ENCODE measurements at places on chromosomes 7 and 10. TPM values are rescaled to one million over a fixed set of nuclear protein-coding genes. Genes with fewer than 3 reads are reported as not detected.

PCLO gene
- total RNA-seq = 0.11 TPM

DNA sequence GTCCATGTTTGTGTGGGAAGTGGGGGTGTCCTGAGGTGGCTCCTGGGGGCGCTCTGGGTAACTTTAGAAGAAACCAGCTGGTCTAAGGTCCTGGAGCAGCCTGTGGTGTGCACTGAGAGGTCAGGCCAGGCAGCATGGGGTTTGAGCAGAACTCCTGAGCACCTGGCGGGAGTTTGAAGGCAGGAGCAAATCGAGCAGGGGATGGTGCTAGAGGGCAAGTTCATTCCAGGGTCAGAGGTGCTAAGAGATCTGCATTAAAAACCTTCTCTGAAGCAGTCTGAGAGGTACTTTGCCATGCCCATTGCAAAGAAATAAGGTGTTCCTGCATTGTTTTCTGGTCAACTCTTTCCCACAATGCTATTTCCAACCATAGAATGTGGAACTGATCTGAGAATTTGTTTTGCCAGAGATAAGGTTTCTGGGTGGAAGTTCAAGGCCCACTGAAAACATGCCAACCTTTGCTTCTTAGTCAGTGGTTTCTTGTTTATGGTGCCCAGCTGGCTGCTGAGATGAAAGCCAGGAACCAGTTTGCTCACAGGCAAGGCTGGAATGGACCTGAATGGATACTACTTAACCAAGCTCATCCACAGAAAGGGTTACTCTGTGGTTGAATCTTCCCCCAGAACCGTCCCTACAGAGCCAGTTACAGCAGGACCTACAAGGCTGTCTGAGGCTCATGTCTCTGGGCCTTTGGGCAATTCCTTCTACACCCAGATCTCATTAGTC lies 136.3 kb upstream of the TMEM72 start:
- DNase-seq = no peak

DNA sequence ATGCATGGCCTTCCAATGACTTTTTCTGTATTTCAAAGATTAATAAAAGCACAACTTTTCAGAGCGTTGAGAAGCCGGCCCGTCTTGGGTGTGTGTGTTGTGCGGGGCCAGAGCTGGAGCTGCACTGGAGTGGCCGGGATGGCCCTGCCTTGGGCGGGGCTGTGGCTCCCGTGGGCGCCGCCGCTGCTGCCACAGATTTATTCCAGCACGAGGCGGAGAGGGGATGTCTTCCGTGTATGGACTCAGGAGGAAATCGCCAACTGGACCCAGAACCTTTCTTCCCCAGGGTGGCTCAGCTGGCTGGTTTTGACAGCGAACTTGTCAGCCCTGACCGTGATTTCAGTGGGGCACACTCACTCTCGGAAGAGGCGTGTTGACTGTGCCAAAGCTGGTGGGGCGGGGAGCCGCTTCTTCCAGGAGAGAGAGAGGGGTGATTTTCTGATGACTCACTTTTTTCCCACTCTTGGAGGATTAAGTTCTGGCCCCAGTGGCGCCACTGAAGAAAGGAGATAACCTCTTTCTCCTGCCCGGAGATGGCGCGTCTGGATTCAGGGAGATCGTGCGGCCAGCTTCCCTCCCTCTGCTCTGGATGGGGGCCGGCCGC lies 72.4 kb downstream of the DNAJB6 start:
- no peak for DNase-seq

GRCh38 chr7:24971333-24972165 lies 8.4 kb downstream of the OSBPL3 start:
- no peak for DNase-seq

DNA sequence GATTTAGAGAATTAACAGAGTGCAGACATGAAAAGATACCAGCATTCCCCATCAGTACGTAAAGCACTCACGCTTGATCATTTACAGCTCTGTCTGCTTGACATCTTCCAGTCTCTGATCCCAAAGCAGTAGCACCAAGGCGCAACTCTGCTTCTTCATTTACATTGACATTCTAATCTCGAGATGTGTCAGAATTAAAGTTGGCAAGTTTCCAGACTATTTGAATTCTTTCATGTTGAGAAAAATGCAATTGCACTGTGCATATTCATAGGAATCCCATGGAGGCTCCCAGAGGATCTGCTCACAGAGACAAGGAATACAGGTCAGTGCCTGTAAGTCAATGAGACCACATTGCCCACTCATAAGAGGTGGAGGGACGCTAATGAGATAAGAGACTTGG lies 183.9 kb downstream of the LRRN3 start:
- no peak for DNase-seq
